IMR-90 (cell line): ENCODE measurements at places on chromosomes 7 and 10.

GRCh38 chr7:131878777-131879176 lies 322.3 kb upstream of the PODXL start:
- DNase-seq, result no peak

GRCh38 chr10:86439544-86439943 lies 72.9 kb upstream of the GRID1 start:
- peak; percentile 97 for DNase-seq

- DNase-seq, result no peak
Observed at GRCh38 chr7:82078807-82079206, 309.0 kb upstream of the HGF start.

DNA sequence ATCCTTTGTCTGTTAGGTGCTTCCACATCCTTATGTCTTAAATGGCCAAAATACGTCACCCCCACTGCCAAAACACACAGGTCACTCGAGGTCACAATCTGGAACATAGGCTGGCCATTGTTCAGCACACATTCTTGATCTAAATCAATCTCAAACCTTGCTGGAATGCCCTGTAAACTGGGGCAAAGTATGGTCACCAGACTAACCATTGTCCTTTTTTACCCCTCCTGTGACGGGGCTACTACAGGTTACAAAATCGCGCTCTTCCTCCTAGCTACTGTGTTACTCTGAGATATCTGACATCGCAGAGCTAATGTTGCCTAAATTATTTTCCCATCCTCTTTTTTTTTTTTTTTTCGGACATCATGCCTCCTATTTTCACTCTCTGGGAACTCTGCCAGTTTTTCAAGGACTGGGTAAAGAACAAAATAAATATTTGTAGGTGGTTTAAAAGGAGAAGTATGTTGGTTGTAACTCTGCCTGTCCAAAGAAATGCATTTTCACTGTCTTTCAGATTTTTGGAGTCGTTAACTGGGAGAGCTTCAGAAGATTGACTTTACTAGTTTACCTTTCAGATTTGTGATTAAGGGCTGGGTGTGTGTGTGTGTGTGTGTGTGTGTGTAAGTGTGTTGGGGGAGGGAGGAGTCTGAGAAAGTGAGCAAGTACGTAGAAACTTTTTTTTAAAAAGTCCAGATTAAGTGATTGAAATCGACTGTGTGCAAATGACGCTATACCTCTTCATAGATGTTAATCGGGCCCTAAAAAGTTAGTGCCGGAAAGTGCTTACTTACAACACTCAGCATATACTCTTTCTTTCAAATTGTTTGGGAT lies 942 bp upstream of the KIAA1217 start:
- DNase-seq, result no peak

DNA sequence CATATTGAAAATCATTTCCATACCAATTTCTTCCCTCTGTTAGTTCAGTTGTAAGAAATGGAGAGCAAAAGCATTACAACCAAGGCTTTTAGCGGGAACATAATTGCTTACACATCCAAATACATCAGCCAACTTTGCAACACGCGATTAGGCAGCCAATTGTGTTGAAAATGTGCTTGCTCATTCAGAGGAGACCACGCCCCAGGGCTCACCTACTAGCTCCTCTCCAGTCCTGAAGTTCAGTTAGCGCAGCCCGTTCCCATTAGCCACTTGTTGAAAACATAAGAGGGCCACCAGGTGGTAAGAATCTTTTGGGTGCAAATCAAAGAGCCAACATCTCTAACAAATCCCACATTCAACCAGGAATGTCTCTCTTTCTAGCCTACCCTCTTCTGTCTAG lies 213.2 kb upstream of the MDFIC start:
- no peak for DNase-seq

DNA sequence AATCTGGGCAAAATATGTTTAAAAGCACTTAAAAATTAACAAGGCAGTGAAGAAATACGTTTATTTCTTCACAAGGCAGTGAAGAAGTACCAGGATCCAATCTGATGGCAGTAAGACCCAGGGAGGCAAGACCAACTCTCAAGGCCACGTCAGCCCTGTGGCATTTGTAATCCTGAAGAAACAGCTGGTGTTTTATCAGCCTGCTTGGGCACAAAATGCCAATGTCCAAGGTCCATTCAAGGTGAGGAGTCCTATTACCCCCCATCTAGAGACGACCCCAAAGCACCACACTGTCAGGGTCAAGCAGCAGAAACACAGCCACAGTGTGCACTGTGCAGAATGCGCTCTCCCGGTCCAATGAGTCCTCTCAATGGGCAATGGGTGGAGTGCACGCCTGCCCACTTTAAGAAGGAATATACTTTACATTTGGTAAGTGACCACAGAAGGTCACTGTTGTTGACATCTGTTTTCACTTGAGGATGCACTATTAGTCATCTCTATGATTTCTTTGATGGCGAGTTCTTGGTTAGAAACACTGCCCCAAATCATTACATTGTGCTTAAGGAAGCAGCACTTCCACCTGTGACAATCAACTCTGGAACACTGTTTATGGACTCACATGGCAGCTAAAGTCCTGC lies 12.8 kb downstream of the CPXM2 start:
- no peak for DNase-seq

- no peak for DNase-seq
Observed at GRCh38 chr10:21702633-21703111, 168.6 kb downstream of the MLLT10 start.

GRCh38 chr7:141477865-141478264 lies 73.3 kb upstream of the AGK start:
- no peak for DNase-seq

- no peak for DNase-seq
Observed at GRCh38 chr10:11576092-11576809, 35.2 kb downstream of the USP6NL start.

DNA sequence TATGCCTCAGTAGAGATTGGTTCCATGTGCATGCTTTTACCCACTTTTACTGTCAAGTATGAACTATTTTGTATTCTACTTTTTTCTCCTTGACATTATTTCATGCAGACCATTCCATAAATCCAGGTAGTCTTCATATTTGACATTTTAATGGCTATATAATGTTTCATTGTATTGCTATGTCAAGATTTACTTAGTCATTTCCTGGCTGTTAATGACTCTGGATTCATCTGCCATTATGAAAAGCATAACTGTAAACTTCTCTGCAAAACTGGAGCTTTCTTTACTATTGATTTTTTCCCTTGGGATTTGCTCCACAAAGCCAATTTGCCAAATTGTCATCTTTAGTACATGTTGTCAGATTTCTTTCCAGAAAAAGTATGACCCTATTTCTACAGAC lies 6.8 kb upstream of the MSRB2 start:
- no peak for DNase-seq

- no peak for DNase-seq
Observed at GRCh38 chr10:311901-312665, 176.8 kb downstream of the ZMYND11 start.

DNA sequence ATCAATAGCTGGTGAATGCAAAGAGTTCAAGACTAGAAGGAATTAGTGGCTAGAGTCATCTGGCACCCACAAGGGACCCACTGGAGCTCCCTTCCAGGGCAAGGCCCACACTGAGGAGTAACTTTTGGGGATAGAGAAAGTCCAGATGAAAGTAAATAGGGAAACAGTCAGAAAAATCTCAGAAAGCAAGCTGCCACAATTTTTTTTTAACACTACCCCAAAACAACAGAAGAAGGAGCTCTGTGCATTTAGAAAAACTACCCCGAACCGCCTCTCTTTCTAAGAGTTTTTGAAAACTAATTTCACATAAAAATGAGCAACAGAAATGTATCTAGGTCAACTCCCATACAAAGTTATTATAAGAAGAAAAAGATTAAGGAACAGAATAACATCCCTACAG lies 42.2 kb downstream of the AOAH start:
- no peak for DNase-seq
